T-helper 17 cell (primary cell): ENCODE measurements at places on chromosomes 2 and 18.

- no peak for DNase-seq
Observed at GRCh38 chr18:3358310-3358709, 91.7 kb upstream of the TGIF1 start.

GRCh38 chr2:235216901-235217300 lies 265.1 kb downstream of the SH3BP4 start:
- no peak for DNase-seq

DNA sequence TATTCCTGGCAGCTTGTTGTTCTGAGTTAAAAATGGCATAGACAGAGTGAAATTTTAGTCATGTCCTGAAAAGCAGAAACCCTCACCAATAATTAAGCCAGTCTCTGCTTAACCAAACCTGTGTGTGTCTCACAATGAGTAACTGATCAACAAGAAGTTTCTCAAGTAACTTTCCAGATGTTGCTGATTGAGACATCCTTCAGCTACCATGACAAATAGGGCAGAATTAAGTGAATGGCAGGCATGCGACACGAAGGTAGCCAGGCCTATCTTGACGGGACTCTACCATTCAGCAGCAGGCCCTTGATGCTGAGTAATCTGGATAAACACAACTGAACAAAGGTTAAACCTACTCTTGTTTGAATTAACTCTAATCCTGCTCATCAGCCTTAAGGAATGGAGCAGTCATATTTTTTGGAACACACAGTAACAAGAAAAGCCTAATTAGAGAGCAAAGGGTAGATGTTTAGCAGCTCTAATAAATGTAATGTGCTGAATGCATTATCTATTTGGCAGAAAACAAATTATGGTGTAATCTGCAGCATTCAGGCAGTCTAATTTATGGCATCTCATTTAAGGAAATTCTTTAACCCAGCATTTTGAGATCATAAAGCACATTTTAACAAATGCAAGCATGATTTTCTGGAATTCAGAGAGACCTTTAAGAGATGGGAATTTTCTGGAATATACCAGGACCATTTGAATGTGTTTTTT lies 159.5 kb upstream of the EPHA4 start:
- DNase-seq = no peak

DNA sequence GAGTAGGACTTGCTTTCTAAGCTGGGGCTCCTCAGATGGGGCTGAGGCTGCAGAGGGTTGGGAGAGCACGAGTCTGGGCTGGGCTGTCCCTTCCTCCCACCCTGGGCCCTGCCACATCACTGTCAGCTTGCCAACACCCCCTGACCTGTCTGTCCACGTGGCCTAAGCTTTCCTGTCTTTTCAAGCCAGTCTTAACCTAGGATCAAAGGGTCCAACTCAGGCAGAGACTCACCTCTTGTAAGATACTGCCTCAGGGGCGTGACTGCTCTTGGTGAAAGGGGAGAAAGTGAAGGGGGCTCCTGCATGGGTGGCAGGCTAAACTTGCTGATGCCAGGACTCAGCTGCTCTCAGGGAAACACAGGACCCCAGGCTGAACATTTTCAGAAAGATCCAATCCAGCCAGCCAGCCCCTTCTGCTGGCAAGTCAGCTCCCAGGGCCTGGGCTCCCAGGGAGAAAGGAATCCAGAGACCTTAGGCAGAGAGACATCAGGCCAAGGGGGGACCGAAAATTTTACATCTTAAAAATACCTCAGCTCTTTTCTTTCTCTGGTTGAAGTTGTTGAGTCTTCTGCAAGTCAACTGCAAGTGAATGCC lies 144.2 kb upstream of the ID2 start:
- DNase-seq = no peak

DNA sequence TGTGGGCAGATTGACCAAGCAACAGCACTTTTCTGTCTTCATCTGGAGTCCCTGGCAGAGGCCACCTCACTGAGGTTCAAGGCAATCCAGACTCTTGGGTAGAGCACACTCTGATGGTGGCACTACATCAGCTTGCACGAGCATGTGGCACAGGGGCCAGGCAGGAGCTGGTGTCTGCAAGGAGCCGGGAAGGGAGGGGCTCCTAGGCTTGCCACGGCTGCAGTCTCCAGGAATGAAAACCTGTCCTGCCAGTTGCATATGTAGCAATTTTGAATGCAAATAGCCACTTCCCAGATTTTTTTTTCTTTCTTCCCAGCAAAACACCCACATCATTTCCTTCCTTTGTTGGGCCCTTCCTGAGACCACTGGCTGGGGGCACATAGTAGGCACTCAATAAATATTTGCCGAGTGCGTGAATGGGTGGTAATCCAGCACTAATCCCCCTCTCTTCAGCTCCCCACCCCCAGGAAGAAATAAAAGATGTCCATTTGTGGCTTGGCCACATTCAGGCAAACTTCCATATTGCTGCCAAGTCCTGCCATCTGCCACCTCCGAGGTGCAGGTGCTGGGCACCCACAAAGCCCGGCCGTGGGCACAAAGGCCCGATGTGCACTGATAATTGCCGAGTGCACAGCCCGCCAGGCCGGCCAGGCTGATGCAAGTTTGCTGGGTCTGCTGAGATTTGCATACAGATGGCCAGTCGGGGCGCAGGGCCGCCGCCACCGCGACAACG lies 72.4 kb downstream of the MYCN start:
- DNase-seq = no peak

GRCh38 chr18:28485918-28486317 lies 309.0 kb upstream of the CDH2 start:
- no peak for DNase-seq
